ENCODE measurements at places on chromosomes 2 and 18.

DNA sequence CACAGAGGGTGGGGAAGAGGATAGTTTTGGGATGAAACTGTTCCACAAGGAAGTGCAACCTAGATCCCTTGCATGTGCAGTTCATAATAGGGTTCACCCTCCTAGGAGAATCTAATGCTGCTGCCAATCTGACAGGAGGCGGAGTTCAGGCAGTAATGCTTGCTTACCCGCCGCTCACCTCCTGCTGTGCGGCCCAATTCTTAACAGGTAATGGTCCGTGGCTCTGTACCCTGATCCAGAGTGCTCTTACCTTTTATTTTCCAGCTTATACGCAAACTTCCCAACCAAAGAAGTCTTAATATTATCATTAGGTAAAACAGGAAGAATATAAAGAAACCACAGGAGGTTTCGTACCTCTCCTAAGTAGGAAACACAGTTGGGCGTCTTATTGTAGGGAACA lies 82.7 kb upstream of the CD302 start:
- DNase-seq = no peak

GRCh38 chr18:33560686-33561370 lies 17.2 kb upstream of the ASXL3 start:
- DNase-seq = no peak

DNA sequence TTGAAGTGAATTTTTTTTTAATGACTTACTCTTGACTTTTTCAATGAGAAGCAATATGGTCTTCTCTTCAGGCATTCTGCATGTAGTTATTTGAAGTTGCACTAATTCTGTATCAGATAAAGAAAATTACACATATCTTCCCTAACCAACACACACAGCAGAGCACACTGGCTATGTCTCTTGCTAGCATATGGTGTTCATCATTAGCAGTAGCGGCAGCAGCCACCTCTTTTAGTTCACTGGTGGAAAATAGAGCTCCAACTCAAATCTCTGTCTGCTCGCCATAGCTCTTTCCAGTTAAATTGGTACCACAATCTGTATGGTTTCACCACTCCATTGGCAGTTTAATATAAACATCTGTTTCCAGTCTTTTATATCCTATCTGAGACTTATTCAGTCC lies 278.1 kb upstream of the ZEB2 start:
- no peak for DNase-seq

DNA sequence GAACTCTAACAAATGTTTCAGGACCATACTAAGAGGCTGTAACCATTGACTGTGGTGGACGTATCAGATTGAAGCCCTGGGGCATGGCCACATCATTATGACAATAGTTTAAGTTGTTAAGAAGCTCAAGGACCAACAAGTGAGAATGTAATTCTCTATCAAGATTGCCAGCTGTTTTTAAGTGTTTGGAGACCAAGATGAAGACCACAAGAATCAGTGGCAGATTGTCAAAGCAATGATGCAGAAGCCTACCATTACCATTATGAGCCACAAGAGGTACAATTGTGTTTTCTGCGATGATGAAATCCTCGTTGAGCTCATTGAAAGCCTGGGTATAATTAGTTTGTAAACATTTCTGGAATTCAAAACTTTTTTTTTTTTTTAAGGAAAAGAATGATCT lies 261.1 kb upstream of the ZEB2 start:
- DNase-seq = no peak

GRCh38 chr2:195647302-195647701 lies 9.7 kb upstream of the SLC39A10 start:
- DNase-seq = no peak

GRCh38 chr2:98908931-98909316 lies 27.1 kb downstream of the CRACDL start:
- no peak for DNase-seq

DNA sequence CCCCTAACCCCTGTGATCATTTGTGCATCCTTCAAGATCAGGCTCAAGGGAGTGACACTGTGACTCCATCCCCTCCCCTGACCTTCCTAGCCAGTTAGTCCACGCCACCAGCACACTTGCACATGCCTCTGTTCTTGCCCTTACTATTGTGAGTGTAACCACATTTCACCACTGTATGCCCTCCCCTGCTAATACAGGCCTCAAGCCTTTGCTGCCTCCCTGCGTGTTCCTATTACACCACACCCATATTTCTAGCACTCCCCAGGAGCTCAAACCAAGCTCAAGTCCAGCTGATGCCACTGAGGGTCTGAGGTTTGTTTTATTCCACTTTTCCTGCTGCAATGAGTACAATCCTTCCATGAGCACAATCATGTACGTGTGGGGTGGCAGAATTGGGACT lies 288.9 kb upstream of the FBXO11 start:
- DNase-seq = no peak

GRCh38 chr2:234632527-234633391 lies 135.9 kb upstream of the ARL4C start:
- DNase-seq = no peak

- DNase-seq = no peak
Measured at GRCh38 chr18:67654101-67654500, 137.6 kb upstream of the DSEL start.

DNA sequence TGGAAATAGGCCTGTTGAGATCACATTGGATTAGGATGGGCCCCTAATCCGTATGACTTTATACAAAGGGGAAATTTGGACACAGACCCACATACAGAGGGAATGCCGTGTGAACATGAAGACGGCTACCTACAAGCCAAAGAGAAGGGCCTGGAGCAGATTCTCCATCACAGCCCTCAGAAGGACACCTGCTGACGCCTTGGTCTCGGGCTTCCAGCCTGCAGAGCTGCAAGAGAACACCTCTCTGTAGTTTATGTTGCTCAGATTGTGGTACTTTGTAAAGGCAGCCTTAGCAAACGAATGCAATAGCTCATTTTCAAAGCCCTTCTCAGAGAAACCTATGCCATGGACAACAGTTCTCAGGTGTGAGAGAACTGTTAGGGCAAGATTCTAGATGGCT lies 86.1 kb downstream of the LONRF2 start:
- no peak for DNase-seq

GRCh38 chr18:31610286-31611205 lies 18.9 kb downstream of the TTR start:
- DNase-seq = no peak

DNA sequence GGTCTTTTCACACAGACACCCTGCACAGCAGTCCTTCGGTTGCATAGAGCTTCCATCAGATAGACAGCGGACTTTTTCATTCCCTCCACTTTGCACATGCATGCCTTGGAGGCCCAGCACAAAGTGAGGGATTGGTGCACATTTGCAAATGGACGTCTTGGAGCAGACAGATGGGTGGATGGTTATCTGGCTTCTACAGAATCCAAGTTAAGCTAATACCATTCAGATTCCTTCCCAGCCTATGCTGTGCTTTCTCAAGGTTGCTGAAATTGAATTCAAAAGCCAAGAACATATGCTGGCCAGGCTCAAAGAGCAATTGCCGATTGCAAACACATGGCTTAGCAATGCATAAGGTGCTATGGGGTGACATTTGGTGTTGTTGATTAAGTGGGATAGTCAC lies 186.4 kb downstream of the VAPA start:
- no peak for DNase-seq

DNA sequence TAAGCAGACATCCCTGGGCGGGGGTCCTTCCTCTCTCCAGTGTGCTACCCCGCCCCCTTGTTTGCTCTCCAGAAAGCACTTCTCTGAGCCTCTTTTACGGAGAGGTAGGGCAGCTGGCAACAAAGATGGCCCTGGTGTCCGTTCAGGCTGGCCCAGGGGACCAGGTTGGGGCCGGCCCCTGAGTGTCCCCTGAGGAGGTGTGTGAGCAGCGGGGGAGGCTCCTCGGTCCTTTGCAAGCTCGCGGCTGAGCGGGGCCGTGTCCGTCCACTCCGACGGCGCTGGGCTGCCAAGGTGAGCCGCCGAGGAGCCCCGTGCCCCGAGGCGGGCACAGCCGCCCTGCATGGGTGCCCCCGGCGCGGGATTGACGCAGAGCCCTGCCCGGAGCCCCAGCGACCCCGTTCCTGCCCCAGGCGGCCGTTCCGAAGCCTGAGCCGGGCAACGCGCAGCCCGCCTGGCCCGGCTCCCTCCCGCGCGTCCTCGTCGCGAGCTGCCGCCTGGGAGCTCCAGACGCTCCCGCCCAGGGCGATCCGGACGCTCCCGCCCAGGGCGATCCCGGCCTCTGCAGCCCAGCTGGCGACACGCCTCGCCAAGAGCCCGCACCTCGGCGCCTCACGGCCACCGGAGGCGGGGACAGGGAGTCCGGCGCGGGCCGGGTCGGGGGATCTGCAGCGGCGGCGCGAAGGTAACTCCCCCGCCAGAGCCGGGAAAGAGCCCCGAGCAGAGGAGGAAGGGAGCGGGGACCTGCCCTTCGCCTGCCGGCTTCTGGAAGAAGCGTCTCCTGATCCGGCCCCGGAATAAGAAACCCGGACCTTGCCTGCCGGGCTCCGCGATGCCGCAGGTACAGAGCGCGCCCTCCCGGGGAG lies at the start of gene PROKR1:
Gene PROKR1, plus strand, starts transcription at position 569 of the 863 bp plus-strand sequence. CDS start 2,243 bp downstream, outside the sequence.
- DNase-seq = no peak

All from anterior cingulate cortex (tissue), 58 donors.